Posterior cingulate gyrus (tissue), 11 donors: ENCODE measurements at places on chromosomes 2 and 18.

DNA sequence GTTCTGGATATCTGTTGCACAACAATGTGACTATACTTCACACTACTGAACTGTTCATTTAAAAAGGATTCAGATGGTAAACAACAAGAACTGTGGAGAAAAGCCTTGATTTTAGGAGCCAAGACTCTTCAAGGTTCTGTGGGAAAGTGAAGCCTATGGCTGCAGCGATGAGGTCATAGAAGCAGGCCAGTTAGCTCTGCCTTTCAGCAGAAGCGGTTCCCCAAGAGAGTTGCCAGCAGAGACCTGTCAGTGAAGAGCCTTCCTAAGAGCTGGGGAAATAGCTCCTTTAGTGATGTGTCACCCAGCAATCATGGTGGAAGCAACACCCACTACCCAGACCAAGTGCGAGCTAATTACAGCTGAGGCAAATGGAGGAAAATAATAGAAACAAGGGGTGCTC lies 346.5 kb upstream of the ETAA1 start:
- DNase-seq: no peak

GRCh38 chr2:115299199-115299598 lies 856.8 kb downstream of the DPP10 start:
- no peak for DNase-seq

GRCh38 chr2:158542577-158542976 lies 85.8 kb downstream of the PKP4 start:
- DNase-seq: no peak

GRCh38 chr2:207625014-207625907 lies at the start of gene METTL21A:
Gene METTL21A, minus strand, starts transcription at chr2:207625394. Its CDS starts 1,019 bp downstream, at chr2:207624375.
- peak; percentile 87 for DNase-seq

DNA sequence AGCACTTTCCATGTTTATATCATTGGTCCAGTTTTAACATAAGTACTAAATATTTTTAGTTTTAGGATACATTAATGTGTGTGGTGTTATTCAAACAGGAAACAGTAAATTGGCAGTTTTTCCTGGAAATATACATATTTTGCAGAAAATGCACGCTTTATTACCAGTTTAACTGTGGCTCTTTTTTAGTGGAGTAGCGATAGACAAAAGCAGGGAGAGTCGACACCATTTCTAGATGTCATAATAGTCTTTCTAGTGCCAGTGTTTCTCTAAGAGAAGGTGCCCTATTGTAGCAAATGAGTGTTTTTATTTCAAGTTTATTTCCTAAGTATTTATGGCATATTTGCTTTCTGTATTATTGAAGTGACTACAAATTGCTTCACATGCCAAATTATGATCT lies 9.1 kb upstream of the SLC35G4 start:
- DNase-seq: no peak

GRCh38 chr2:10258726-10259125 lies 44.0 kb upstream of the HPCAL1 start:
- no peak for DNase-seq

DNA sequence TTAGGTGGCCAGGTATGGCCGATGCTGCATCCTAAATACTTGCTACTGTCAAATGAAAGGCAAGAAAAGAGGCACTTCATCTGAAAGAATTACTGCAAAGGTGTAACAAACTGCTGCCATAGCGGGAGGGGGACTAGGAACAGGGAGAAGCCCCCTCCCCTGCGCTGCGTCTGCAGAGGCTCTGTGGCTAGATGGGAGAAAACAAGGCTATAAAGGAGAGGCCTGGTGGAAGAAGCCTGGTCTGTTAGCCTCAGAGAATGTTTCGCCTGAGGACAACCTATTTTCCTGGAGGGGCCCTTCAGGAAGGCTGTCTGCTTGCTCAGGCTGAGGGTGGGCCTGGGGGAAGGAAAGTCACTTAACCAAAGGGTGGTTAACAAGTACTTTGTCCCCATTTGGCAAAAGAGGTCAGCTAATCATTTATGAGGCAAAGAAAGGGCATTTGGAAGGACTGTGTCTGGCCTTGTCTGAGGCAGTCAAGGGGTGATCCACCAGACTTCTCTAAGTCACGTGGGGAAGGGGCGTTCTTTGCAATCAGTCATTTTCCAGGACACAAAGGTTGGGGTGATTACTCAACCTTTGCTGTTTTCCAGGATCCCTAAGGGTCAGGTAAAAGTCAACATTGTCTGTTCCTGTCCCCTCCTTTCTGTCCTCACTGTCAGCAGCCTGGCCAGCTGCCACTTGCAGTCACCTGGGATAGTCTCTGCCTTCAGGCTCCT lies 103.0 kb upstream of the TMEM200C start:
- DNase-seq: no peak

DNA sequence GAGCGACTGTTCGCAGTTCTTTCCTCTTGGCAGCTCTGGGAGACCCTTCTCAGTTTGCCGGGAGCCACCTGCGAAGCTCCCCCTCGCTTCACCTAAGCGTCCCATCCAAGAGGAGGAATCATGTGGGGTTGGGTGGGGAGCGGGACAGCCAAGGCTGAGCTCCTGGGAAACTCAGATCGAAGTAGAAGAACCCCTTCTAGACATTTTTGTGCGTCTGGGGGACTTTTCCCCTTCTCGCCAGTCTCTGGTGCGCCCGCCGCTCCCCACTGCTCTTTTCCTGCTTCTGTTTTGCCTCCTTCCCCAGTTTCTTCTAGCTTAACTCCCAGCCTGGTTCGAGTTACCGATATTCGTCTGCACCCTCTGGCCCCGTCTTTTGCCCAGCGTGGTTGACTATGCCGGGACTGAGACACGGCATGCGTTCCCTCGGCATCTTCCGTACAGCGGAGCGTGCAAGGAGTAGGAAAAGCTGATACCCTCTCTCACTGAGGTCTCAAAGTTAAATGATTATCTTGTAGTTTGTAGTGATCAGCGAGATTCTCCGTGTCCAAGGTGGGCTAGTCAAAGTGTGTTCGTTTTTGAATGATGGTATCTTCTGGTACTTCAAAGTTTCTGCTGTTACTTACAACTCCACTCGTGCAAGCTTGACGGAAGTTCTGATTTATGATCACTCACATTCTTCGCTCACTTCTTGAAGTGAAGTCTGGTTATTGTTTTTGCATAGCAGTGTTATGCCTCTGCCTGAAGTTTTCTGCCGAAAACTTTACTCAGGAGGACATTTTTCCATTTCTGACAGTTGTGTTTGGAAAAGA lies 664 bp downstream of the CAMKMT start:
- DNase-seq: peak; percentile 21

DNA sequence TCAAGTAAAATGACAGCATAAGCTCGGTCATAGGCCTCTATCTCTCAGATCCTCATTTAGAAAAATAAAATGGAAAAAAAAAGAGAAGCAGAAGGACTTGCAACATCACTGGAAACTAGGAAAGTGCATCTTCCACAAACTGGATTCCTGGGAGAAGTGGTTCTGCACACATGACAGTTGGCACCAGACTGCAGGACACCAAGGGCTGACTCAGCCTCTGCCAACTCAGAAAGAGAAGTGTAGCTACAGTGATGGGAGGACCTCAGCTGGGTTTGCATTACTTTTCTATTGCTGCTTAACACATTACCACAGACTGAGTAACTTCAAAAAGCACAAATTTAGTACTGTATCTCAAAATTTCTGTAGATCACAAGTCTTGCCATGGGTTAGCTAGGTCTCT lies 409.5 kb upstream of the GCFC2 start:
- DNase-seq: no peak

GRCh38 chr2:129813404-129813803 lies 166.1 kb upstream of the RAB6C start:
- DNase-seq: no peak

- DNase-seq: no peak
These were observed 44.2 kb upstream of the VPS54 start for GRCh38 chr2:64063454-64063853.

GRCh38 chr2:212708355-212708754 lies 169.8 kb upstream of the ERBB4 start:
- no peak for DNase-seq

DNA sequence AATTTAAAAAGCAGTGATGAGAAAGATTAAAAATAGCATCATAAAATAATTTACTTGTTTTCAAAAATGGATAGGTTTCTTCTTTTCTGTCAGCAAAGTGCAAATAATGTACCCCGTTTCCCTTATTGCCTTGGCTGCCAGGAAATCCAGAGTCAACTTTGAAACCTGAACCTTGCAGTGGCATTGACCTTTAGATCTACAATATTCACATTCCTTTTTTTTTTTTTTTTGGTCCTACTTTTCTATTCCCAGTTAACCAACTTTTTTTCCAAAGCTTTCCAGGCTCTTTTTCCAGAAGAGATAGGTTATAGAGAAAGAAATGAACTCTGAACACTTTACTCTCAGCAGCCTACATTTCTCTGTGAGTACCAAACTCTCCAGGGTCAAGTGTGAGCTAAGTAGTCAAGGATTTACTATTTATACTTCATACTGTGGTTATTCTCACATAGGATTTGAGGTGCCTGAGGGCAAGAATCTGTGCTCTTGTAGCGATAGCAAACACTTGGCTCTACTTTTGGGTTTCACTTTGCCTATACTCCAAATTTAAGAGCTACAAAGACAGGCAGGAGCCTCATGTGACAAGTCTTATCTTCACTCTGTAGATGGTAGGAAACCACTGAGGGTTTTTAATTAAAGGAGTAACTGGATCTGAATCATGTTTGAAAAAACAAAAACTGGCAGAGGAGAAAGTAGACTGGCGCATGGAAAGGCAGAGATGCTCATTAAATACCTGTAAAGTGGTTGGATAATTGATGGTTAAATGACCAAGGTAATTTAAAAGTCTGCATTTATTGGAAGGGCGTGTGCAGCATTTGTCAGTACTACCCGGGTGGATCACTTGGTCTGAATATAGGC lies 63.2 kb upstream of the TMEM17 start:
- DNase-seq: no peak

- DNase-seq: no peak
These were observed 23.6 kb downstream of the UGP2 start for GRCh38 chr2:63865159-63865799.

DNA sequence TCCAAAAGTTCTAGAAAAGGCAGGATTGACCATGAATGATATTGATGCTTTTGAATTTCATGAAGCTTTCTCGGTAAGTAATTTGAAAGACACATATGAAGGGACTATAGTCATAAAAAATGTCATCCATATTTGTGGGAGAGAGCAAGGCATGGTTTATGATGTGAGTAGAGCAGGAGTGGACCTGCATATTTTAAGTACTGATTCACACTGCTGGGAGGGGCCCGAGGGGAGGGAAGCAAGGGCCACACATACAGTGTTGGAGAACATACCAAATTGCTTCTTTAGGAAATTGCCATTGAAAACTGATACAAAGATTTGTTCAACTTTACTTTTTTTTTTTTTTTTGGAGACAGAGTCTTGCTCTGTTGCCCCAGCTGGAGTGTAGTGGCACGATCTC lies 39.4 kb downstream of the HADHB start:
- no peak for DNase-seq

- DNase-seq: peak; percentile 27
These were observed 298.8 kb downstream of the ZNF407 start for GRCh38 chr18:74896390-74896991.

GRCh38 chr2:25470806-25471205 lies 129.1 kb upstream of the DNMT3A start:
- DNase-seq: no peak

DNA sequence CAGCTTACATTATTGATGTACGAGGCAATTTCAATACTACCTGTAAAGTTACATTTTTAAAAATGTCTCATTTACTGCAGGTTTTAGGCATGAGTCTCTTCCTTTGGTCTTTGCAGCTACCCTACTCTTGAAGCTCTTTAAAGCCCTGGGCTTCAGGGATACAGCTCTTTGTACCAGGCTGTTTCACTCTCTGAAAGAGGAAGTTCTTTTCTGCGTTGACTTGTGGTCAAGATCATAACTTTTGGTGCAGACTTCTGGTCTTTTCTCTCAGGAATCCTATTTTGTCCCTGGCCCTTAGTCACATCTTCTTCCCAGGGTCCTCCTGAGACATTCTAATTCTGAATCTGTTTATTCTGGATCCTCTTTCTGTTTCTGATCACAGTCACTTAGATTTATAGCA lies 16.6 kb upstream of the HRH4 start:
- no peak for DNase-seq

GRCh38 chr2:163659224-163659623 lies 76.6 kb downstream of the FIGN start:
- DNase-seq: no peak

DNA sequence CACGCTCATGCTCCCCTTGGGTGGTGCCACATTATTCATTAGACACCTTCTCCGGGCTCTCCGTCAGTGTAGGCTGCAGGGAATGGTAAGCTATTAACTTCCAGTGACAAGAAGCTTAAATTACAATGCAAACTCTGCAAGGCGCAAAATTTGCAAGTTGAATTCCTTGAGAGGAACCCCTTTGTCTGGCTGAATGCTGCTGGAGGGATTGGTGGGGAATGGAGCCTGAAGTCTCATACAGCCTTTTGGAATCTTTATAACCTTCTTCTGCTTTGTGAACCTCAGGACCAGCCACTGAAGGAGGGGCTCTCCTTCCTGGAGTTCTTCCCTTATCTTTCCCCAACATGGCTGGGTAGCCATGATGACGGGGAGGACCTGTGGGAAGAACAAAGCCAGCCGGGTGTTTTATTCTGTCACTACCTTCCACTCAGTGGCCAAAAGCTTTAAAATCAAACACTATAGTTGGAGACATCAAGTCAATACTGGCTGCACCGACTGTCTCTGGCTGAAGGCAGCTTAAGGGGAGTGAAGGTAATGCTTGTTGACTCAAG lies 220.9 kb upstream of the EPHA4 start:
- no peak for DNase-seq

GRCh38 chr2:239952251-239952650 lies 72.9 kb downstream of the NDUFA10 start:
- DNase-seq: no peak

DNA sequence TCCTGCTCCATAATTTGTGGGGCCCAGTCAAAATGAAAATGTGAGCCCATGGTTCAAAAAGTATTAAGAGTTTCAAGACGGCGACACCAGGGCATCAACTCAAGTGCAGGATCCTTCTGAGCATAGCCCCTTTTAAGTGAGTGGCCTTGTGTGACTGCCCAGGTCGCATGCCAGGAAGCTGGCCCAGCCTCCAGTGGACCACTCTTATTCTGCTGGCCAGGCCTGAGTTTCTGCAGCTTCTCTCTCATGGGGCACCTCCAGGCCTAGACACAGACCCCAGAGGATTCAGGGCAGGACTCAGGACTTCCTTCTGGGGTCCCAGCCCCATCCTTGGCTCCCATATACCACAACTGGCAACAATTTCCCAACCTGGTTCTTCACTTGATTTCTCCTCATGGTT lies 83.5 kb upstream of the HAAO start:
- DNase-seq: no peak

DNA sequence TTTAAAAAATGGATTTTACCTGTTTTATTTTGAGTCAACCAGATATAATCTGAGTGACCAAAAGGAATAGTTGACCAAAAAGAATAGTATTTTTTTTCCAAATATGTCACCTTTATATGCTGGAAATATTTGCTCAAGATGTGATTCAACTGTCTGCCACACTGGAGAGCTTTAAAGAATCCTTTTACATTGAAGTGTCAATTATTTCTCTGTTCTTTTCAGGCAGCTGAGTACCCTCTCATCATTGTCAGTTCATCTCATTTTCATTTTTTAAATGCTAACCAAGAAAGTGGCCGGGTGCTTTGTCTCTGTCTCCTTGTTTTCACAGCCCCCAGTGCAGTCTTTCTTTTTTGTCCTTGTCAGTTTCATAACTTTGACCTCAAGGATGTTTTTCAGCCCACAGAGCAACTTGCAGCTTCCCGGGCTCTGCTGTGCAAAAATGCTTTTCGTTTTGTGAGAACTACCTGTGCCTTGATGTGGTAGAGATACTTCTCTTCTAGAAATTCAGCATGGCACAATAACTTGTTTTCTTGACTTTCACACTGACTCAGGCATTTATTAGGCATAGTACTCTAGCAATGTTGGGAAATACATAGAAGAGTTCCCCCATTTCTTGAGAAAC lies 23.4 kb upstream of the CERS6 start:
- DNase-seq: no peak
